ENCODE measurements at places on chromosomes 3 and 15.

- no peak for DNase-seq
Measured at GRCh38 chr3:113405180-113405579, 36.1 kb downstream of the CFAP44 start.

- no peak for DNase-seq
Measured at GRCh38 chr15:83200162-83200561, 7.5 kb downstream of the HDGFL3 start.

GRCh38 chr15:33007303-33007855 is 187.1 kb downstream of the FMN1 start:
- DNase-seq, result no peak

DNA sequence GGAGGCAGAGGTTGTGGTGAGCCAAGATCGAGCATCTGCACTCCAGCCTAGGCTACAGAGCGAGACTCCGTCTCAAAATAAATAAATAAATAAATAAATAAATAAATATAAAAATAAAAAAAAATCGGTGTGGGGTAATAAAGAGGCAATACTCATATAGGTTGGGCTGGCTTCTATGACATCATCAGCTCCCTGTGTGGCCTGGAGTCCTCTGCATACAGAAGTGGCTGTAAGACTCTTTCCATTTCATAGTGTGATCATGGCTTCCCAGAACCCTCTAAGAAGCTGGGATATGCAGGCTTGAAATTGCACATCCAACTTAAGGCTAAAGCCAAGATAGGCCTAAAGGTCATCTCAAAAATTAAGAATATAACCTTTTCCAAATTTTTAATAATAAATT is 101.6 kb downstream of the ZIC4 start:
- no peak for DNase-seq

GRCh38 chr15:68601206-68602197 is 22.7 kb downstream of the CORO2B start:
- DNase-seq, result peak; percentile 65

DNA sequence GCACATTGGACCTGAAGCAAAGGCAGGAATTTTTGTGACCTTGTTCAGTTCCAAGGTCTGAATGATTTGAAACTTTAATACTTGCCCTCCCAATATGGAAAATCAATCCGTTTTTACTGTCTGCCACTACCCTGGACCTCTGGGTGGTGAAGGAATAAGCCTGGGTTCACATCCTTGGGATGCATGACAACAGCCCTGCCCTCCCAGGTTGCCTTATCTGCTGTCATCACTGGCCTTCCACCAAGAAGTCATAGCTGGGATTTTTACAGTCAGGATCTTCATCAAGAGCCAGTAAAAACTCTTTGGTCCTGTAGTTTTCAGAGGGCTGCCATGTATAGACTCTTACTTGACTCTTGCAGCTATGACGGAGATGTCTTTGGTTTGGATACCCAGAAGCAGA is 128.6 kb downstream of the MYLK start:
- no peak for DNase-seq

DNA sequence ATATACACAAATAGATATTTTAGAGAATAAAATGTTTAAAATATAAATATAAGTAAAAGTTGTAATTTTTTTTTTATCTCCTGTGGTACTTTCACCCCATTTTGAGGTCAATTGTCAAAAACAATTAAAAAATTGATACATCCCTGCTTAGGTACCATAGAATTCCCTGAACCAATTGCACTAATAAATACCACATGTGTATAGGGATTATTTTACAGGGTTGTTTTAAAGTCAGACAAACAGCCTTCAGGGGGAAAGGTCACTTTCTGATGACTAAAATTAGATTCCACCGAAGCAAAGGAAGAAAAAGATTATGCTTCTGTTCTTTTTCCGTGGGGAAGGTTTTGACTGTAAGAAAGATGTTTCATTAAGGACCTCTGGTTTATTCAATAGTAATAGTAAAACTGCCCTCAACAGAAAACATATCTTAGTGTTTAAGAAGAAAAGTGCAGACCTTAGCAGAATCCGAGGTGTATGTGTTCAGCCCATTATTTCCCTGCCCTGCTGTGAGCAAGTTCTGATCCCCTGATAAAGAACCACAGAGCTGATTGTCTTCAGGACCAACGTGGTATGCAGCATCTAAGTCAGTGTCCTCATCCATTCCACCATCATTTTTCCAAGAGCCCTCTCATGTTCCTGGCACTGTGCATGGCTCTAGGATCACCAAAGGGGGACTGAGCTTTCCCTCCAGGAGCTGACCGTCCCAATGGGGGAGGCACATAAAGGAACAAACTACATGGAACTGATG is 132.9 kb upstream of the IL12A start:
- no peak for DNase-seq

DNA sequence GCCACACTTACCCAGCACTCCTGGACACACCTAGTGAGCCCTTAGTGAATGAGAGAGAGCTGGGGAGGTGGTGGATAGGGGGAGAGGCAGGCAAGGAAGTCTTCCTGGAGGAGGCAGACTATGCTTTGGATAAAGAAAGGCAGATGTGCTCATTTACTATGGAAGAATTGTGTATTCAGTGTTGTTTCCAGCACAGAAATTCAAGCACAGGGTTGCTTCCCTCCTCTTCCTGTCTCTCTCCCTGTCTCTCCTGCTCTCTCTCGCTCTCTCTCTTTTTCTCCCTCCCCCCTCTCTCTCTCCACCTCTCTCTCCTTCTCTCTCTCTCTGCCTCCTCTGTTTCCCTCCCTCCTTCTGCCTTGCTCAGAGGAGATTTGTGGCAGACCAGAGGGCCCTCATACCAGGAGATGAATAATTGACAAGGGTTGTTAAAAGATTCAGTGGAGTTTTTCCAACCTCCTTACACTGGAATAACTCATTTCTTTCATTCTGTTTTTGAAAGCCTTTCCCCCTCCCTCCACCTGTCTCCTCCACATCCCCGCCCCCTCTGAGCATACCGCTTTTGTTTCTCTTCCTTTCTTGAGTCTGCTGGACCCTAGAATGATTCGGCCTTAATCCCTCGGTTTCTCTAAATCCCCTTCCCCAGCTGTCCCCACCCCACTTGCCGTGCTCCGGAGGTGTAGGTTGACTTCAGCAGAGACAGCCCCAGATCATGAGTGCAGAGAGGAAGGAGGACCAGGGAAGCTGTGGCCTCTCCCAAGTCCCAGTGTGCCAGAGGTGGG is 65.6 kb downstream of the CCDC33 start:
- DNase-seq, result peak; percentile 92

DNA sequence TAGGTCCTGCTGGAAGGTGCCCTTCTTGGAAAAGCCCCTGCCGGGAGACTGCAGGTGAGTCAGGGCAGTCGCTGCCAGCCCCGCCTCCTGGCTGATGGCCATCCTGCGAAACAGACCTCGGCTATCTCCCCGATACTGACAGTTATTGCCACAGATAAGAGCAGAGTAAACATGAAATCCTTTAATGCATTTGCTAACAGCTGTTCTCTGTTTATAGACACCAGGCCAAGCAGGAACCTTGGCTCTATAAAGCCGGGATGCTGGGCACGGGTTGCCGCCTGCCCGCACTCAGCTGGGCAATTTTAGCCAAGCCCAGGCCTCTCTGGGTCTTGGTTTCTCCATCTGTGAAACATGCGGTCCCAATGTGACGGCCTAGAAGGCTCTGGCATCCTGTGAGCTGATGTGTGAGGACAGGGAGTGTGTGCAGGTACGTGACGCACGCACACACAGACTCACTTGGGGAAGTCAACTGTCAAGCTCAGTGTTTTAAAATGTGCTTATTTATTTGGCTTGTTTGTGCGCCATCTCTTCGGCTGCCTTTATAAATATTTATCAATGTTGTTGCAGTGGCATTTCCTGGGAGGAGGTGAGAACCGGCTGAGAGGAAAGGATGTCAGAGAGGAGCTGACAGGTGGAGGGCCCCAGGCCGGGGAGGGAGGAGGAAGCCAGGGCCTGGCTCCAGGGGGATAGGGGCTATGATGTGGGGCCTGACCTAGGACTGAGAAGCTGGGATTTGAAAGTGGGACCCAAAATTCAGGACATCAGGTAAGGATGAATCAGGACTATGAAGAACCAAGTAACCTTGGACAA is 50.8 kb upstream of the PRR23E start:
- no peak for DNase-seq

GRCh38 chr3:47384425-47384824 is 3.6 kb downstream of the PTPN23 start:
- no peak for DNase-seq

- DNase-seq, result no peak
Measured at GRCh38 chr3:173275740-173276139, 121.8 kb upstream of the NLGN1 start.

- DNase-seq, result no peak
Measured at GRCh38 chr15:42070279-42070975, 23.9 kb downstream of the PLA2G4D start.

DNA sequence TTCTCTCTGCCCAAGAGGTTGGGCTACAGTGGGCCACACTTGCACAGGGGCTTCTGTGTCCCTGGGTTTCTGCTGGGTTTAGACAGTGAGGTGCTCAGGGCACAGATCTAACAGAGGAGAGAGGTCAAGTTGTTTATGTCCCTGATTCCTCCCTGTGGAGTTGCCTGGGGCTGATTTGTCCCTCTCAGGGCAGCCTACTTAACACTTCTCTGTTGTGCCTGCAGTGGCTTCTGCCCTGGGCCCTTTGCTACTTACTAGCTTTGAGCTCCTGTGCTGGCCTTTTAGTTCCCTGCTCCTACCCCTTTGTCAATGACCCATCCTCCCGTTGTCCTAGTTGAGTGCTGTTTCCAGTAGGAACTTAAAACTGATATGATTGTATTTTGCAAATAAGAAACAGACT is 114.0 kb upstream of the RGMA start:
- DNase-seq, result no peak

GRCh38 chr15:91965501-91966193 is 112.1 kb downstream of the SLCO3A1 start:
- no peak for DNase-seq

DNA sequence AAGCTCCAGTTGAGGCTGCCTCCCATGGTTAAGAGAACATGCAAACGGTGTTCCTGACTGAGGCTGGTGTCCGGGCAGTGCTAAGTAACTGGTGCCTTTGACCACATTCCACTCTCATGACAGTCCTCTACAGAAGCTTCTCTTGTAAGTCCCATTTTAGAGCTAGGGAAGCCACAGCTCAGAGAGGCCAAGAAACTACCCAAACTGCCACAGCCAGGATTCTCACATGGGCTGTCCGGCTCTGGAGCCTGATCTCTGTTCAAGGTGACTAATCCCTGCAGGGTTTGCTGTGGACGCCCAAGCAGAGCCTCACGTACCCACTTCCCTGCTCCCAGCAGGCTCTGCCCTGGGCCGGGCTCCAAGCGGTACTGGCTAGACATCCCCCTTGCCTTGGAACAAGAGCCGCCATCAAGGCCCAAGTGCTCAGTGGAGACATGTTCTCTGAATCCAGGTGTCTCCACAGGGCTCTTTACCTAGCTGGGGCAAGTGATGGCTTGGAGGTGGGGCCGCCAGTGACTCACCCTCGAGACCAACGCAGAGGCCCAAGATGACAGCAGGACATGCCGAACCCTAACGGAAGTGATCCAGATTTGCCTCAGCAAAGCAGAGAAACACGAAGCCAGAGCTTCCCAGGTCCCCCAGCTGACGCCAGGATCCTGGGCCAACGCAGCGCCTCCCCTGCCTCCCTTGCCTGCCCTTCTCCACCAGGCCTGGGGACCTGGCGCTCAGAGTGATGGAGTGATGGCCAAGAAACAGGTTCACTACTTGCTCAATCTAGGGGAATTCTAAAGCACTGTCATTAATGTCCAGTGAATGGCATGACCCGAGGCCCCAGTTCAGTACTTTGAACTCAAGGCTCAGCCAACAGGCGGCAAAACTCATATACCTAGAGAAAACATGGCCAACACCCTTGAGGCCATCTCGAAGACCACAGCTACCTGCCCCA is 24.4 kb downstream of the KLHL25 start:
- DNase-seq, result no peak

- no peak for DNase-seq
Measured at GRCh38 chr3:188796122-188796631, 375.6 kb upstream of the TPRG1 start.

DNA sequence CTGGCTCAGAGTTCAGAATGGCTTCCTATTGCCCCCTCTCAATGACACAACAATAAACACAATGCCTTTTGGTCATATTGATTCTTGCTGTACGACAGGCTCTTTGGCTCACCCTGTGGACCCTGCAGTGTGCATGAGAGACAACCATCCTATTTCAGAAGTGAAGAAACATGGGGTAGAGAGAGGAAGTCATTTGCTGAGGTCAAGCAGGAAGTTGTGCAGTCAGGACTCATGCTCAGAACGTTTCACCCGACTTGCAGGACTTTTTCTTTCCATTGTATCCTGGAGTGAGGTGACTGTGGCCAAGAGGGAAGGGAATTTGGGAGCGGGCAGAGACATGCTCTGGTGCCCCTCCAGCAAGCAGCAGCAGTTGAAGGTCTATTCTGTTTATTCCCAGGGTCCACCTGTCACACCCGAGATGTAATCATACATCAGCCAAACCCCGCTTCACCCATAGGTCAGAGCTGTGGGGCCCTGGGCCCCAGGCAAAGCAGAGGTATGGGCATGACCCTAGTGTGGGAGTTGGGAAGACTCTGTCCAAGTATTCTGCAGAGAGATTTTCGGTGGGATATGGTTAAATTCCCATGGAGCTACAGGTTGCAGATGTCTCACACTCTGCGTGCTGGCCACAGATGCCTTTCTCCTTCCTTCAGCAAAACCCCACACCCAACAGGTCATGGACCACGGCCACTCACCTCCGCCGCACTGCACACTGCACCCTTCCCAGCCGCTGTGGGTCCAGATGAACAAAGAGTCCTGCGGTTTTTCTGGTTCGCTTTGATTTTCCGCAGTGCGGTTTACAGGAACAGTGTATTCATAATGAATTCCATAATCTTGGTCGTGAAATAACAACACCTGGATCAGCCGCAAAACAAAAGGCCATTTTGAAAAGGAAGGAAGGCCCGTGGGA is 290.6 kb downstream of the ADAMTS17 start:
- DNase-seq, result no peak

- no peak for DNase-seq
Measured at GRCh38 chr3:66962664-66963063, 35.4 kb upstream of the KBTBD8 start.

GRCh38 chr3:11053926-11054503 is 61.5 kb downstream of the SLC6A1 start:
- DNase-seq, result no peak

DNA sequence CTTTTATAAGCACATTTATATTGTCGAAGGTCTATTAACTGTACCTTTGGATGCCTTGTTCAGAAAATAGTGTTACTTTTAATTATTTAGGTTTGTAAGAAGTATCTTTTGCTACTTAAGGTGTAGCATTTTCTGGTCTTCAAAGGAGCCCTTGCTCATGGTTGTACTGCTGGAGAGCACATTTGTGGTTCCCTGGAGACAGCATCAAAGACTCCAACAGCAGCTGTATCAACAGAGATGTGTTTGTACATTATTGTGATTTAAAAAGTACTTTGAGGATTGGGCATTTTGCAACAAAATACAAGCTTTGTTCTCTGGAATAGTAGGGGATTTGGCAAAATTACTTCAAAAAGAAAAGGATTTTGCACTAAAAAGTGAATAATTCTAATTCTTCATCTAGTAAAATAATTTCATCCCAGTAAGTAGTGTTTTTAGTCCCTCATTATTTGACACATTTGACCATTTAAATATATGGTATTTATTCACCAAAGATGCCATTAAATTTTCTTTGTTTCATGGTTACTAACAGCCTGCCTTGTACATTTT is 16.5 kb downstream of the TBC1D23 start:
- no peak for DNase-seq
